ENCODE measurements at places on chromosomes 4 and X.

DNA sequence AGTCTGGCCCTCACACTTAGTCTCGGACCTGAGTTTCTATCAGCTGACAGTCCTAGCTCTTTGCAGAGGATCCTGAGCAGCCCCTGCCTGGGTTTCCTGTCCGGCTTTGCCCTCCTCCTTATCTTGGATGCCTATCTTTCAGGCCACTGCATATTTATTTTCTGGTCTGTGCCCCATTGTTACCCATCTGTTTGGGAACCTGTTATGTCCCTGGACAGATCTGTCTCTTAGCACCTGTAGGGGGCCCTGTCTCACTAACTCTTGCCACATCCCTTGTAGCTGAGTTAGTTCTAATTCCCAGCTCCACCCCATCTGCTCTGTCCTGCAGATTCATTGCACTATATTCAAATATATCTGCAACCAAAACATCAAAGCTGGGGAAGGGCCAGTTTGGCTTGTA lies 514.9 kb upstream of the LCORL start:
- no peaks in the 10 kb centered on the region for H3K36me3 ChIP-seq
- H3K27me3 ChIP-seq: no peaks in the 10 kb centered on the region
- no peak overlapping the region for H3K4me3 ChIP-seq
- no peak for DNase-seq

DNA sequence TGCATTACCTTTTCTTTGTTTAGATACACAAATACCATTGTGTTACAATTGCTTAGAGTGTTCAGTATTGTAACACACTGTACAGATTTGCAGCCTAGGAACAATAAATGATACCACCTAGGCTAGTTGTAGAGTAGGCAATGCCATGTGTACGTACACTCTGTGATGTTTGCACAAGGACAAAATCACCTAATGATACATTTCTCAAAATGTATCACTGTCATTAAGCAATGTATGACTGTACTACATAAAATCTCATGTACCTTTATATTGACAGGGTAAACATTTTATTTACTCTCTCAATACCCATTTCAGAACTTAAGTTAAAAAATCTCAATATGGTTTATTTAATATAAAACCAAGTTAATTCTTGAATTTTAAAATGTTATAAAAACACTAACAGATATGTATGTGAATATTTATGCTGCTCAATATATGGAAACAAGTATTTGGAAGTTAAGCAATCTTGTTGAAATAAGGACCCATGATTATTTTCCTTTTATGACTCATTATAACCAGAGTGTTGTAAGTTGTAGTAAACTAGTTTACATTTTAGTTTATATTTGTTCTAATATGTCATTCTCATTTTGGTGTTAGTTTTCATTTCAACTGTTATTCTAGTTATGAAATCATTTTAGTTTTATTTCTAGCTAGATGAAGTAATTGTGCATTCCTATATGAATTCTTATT lies 409.2 kb downstream of the TLL1 start:
- no peaks in the 10 kb centered on the region for H3K4me1 ChIP-seq
- H3K4me3 ChIP-seq: no peak overlapping the region
- no peak for DNase-seq
- H3K27me3 ChIP-seq: no peaks in the 10 kb centered on the region

DNA sequence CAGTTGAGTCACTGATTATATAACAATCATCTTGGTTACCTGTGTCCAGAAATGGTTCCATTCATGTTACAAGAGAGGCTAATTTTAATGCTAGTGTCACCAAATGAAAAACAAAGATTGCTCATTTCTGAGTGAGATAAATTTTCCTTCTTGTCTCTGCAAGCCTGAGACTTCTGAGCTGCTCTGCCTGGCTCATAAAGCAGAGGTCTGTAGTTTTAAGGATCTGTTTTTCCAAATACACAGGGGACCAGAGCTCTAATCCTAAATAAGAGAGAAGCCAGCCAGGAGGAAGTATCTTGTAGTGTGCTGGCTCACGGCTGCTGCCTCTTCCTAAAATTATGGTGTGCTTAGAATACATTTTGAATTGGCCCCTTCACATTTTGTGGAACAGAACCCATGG lies 42.6 kb downstream of the CLDN34 start:
- H3K4me1 ChIP-seq: peaks cover 24% of the 10 kb centered on the region
- H3K27ac ChIP-seq: peak overlapping the region; percentile 20
- DNase-seq: no peak
- H3K27me3 ChIP-seq: peaks cover 6% of the 10 kb centered on the region
- H3K4me3 ChIP-seq: no peak overlapping the region

- no peaks in the 10 kb centered on the region for H3K36me3 ChIP-seq
- no peak overlapping the region for H3K27ac ChIP-seq
- DNase-seq: no peak
- H3K27me3 ChIP-seq: no peaks in the 10 kb centered on the region
- H3K4me3 ChIP-seq: no peak overlapping the region
Observed at GRCh38 chrX:134683351-134684005, 25.2 kb upstream of the PLAC1 start.

DNA sequence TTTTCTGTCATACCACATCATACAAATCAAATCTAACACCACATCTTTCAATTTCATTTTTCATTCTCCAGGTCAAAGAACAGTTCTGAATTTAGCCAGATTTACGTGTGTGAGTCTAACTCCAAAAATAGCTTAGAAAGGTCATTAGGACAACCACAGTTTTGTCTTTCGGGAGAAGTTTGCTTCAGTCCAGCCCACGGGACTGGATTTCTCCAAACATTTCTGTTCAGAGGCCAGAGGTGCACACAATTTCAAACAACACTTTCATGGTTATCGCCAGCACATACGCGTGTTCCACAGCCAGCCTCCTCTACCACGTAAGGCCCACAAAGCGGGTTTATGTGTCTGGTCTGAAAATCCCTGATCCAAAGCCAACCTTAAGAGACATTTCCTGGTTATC lies 65.9 kb downstream of the VEGFC start:
- no peaks in the 10 kb centered on the region for H3K27me3 ChIP-seq
- H3K4me3 ChIP-seq: no peak overlapping the region
- no peaks in the 10 kb centered on the region for H3K36me3 ChIP-seq
- H3K27ac ChIP-seq: no peak overlapping the region
- no peaks in the 10 kb centered on the region for H3K4me1 ChIP-seq

GRCh38 chr4:13989501-13989900 lies 362.0 kb upstream of the BOD1L1 start:
- no peak overlapping the region for H3K4me3 ChIP-seq
- H3K27ac ChIP-seq: no peak overlapping the region
- no peaks in the 10 kb centered on the region for H3K36me3 ChIP-seq
- H3K4me1 ChIP-seq: no peaks in the 10 kb centered on the region
- H3K27me3 ChIP-seq: peaks cover 5% of the 10 kb centered on the region

- no peak for DNase-seq
- peaks cover 31% of the 10 kb centered on the region for H3K36me3 ChIP-seq
- H3K4me1 ChIP-seq: no peaks in the 10 kb centered on the region
- no peak overlapping the region for H3K27ac ChIP-seq
Observed at GRCh38 chr4:87112063-87112462, 108.4 kb downstream of the KLHL8 start.

GRCh38 chr4:118991686-118992085 lies 103.0 kb downstream of the SYNPO2 start:
- DNase-seq: no peak
- H3K4me1 ChIP-seq: peaks cover 11% of the 10 kb centered on the region
- no peak overlapping the region for H3K27ac ChIP-seq
- no peaks in the 10 kb centered on the region for H3K27me3 ChIP-seq
- no peak overlapping the region for H3K4me3 ChIP-seq

GRCh38 chr4:89723096-89723495 lies 113.9 kb downstream of the SNCA start:
- H3K27me3 ChIP-seq: no peaks in the 10 kb centered on the region
- H3K4me1 ChIP-seq: no peaks in the 10 kb centered on the region
- no peak overlapping the region for H3K27ac ChIP-seq
- DNase-seq: no peak
- H3K4me3 ChIP-seq: no peak overlapping the region

DNA sequence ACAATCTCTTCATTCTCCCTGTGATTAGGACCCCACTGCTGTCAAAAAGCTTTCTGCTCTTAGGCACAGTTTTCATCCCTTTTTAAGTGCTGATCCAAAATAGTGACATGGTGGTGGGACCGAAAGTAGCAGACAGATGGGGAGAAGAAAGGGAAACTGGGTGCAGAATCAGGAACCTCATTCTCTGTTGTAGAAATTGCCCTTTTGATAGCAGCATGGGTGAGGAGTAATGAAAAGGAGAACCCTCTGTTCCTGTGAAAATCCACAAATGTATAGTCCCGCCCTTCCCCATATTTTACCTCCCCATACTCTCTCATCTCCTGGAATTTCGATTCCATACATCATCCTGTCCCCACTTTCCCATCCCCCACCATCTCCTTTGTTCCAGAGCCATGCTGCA lies 126.5 kb downstream of the STIM2 start:
- H3K27me3 ChIP-seq: no peaks in the 10 kb centered on the region
- peak overlapping the region; percentile 11 for H3K4me3 ChIP-seq
- no peak for DNase-seq
- H3K4me1 ChIP-seq: peaks cover 25% of the 10 kb centered on the region
- peak overlapping the region; percentile 87 for H3K27ac ChIP-seq
- peaks cover 8% of the 10 kb centered on the region for H3K36me3 ChIP-seq

DNA sequence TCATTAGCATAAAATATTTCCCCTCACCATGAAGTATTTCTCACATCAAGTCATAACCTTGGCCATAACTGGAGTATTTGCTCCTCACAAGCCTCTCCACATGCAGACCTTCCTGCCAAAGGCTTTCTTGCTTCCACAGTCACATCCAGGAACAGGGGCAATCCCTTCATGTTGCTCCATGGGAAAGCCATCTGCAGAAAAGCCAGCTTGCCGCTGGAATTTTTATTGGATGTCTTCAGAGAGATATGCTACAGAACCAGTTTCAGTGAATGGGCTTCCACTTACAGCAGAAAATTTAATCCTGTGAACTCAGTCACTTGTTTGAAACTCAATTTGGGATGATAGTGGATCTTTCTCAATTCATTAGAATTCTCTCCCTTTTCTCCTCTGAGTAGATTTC lies 3.2 kb upstream of the CDKN2AIP start:
- H3K27ac ChIP-seq: no peak overlapping the region

DNA sequence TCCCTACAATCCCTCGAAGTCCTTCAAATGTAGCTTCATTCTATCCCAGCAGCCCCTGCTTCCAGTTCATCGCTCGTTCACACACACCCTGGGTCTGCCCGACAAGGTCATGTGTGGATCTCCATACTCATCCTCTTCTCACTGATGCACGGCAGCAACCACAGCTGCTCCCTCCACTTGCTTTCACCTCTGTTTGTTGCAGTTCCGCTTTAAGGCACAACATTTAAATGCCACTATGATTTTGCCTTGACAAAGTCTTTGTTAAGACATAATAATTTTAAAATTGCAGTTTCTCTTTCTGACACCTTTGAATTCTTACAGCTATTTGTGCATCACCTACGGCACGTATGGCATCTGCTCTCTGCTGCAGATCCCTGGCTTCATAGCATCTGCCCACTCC lies 1.8 kb downstream of the ODAPH start:
- H3K36me3 ChIP-seq: no peaks in the 10 kb centered on the region
- DNase-seq: no peak
- H3K27me3 ChIP-seq: peaks cover 20% of the 10 kb centered on the region

- peaks cover 40% of the 10 kb centered on the region for H3K4me1 ChIP-seq
- H3K27ac ChIP-seq: peak within 1 kb of the TSS; percentile 96
- peak within 1 kb of the TSS; percentile 88 for H3K4me3 ChIP-seq
- H3K27me3 ChIP-seq: no peaks in the 10 kb centered on the region
- DNase-seq: peak; percentile 55
Observed at GRCh38 chr4:48268956-48269860, at the start of gene TEC. Gene TEC (minus strand): TSS chr4:48269838. CDS start chr4:48228614, 41,224 bp downstream.

DNA sequence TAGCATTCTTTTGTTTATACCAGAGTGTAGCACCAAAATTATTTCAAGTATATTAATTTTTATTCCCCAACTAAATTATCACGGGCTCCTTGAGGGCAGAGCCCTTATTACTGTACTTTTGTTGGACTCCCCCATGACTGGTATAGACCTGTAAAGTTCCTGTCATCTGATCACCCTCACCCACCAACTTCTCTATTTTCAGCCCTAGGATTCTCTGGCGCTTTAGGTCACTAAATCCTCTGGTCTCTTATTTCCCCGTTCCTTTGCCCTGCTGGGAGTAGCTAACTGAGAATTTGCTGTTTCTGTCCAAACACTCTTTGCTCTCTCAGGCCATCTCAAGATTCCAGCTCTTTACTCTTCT lies 3.2 kb upstream of the XKRX start:
- no peak for DNase-seq
- peaks cover 22% of the 10 kb centered on the region for H3K4me1 ChIP-seq
- peak overlapping the region; percentile 20 for H3K4me3 ChIP-seq

- peaks cover 63% of the 10 kb centered on the region for H3K4me1 ChIP-seq
- peak overlapping the region; percentile 26 for H3K4me3 ChIP-seq
- H3K27ac ChIP-seq: peak overlapping the region; percentile 94
- DNase-seq: peak; percentile 61
- H3K27me3 ChIP-seq: no peaks in the 10 kb centered on the region
Observed at GRCh38 chrX:119638725-119639471, 32.7 kb upstream of the NKRF start.

DNA sequence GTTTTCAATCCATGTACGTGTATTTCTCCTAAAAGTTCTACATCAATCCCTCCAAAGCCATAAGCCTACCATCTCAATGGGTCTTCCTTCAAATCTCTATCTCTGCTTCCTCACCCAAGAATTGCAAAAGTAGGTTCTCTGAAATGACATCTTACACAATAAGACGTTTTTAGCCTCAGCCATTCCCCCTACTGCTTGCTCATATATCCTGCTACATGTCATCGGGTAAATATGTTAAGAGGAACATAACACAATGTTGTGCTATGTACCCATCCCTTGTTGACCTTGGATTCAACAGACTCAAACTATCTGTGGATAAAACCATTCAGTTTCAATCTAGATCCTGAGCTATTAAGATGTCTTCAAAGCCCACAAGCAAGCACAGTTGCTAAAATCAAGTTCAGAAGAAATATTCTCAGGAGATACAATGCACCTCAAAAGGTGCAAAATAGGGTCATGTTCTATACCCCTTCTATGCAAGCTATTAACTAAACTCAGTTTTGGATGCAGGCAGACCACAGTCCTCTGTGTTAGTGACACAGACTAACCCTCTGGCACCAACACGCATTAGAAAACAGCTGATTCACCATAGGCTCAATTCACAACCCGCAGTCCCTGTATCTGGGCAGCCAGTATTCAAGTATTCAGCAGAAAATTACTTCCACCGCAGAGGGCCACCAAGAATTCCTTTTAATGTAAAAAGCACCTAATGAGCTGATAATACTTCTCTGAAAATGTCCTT lies 56.8 kb downstream of the CD99L2 start:
- no peak overlapping the region for H3K4me3 ChIP-seq
- no peak for DNase-seq
- H3K36me3 ChIP-seq: no peaks in the 10 kb centered on the region
- no peaks in the 10 kb centered on the region for H3K27me3 ChIP-seq

- DNase-seq: no peak
- no peaks in the 10 kb centered on the region for H3K27me3 ChIP-seq
- H3K36me3 ChIP-seq: no peaks in the 10 kb centered on the region
Observed at GRCh38 chrX:154719132-154719675, 31.7 kb downstream of the GAB3 start.

DNA sequence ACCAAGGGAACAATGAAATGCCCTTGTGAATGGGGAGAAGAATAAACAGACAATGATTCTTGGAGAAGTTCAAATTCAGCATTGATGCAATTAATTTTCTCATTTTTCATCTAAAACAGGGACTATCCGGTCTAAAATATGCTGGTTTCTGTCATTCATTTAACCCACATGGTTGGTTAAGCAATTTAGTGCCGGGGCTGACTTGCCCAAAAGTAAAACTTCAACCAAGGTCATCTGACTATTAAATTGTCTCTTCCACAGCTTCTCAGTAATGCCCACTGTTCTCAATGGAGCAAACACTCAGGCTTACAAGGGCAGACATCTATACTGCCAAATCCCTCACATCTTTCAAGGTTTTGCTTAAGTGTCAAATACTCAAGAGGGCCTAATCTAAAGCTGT lies 51.3 kb downstream of the ANXA10 start:
- H3K36me3 ChIP-seq: no peaks in the 10 kb centered on the region
- no peak overlapping the region for H3K4me3 ChIP-seq
- no peaks in the 10 kb centered on the region for H3K27me3 ChIP-seq
- no peak overlapping the region for H3K27ac ChIP-seq
